Large intestine (tissue), 12 donors: ENCODE measurements at places on chromosomes 5 and 9. TPM values are rescaled to one million over a fixed set of nuclear protein-coding genes. Genes with fewer than 3 reads are reported as not detected.

DNA sequence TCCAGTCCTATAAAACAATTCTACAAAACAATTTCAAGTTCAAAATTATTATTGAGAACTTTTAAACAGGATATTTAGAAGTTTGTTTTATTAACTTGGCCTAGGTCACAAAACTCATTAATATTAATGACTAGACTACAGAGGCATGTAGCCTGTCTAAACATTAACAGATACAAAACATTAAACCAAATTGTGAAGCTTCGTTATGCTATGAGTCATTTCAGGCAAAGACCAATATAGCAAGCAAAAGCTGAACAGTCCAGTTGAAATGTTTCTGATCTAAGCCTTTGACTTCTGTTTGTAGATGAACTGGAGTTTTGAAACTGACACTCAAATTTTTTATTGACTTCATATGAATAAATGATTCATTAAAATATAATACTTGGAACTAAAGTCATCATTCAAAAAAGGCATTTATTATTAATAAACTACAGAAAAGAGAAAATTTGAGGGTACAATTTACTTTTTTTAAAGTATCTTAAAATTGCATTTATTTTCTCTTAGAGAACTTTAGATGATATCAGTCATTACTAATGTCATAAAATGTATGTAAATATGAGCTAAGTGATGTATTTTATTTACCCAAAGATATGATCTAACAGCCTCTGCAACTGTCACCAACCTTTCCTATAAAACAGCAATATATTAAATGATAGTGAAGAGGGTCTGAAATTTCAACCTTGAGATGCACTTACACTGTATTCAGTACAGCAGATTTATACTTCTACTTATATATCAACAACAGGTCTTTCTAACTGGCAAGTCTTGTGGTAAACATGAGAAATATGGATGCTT, 188.8 kb downstream of the COMMD10 start:
- no peak overlapping the region for H3K27ac ChIP-seq
- DNase-seq, result no peak
- H3K4me1 ChIP-seq, result no peaks in the 10 kb centered on the region
- H3K27me3 ChIP-seq, result no peaks in the 10 kb centered on the region
- H3K4me3 ChIP-seq, result no peak overlapping the region

Gene ANKDD1B
- 18.1 TPM for polyA plus RNA-seq

DNA sequence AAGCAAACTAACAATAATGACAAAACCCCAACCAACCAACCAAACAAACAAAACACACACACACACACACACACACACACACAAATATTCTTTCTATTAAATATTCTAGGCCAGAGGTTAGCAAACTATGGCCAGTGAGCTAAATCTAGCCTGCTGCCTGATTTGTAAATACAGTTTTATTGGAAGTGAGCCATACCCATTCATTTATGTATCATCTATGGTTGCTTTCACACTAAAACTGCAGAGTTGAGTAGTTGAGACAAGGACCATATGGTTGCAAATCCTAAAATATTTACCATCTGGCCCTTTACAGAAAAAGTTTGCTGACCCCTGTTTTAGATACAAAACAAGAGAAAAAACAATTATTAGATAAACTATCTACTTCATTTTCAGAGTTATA, 620.5 kb upstream of the SEMA6A start:
- H3K4me3 ChIP-seq, result no peak overlapping the region
- H3K36me3 ChIP-seq, result no peaks in the 10 kb centered on the region
- no peaks in the 10 kb centered on the region for H3K4me1 ChIP-seq
- no peak overlapping the region for H3K27ac ChIP-seq
- H3K27me3 ChIP-seq, result no peaks in the 10 kb centered on the region

Gene UNC5A
- 1.0 TPM for polyA plus RNA-seq

Gene RAD23B
- polyA plus RNA-seq, result 92.7 TPM
